ENCODE measurements at places on chromosomes 1 and 21. TPM values are rescaled to one million over a fixed set of nuclear protein-coding genes. Genes with fewer than 3 reads are reported as not detected.

The CYP4A22 gene
- total RNA-seq = not detected

The INSRR gene
- 0.54 TPM for total RNA-seq

The MASP2 gene
- total RNA-seq = not detected

The KRTAP11-1 gene
- not detected for total RNA-seq

The DENND2D gene
- 201 TPM for total RNA-seq

The PDC gene
- total RNA-seq = not detected

The KRTAP12-1 gene
- not detected for total RNA-seq

The PLA2G2F gene
- not detected for total RNA-seq

The CD1E gene
- total RNA-seq = not detected

The GPR161 gene
- 0.16 TPM for total RNA-seq

The GNAT2 gene
- total RNA-seq = 0.81 TPM

The CYYR1 gene
- not detected for total RNA-seq

The TDRD5 gene
- total RNA-seq = not detected

The FMN2 gene
- total RNA-seq = not detected

The OR2W3 gene
- not detected for total RNA-seq

The MED8 gene
- total RNA-seq = 33.5 TPM

The GABRD gene
- total RNA-seq = not detected

The SPRR4 gene
- total RNA-seq = not detected

The TMEM269 gene
- total RNA-seq = 0.22 TPM

The TMEM63A gene
- 51.4 TPM for total RNA-seq

The S100A5 gene
- 1.2 TPM for total RNA-seq

The GBP4 gene
- 34.2 TPM for total RNA-seq

The GRHL3 gene
- total RNA-seq = not detected

The PCBP3 gene
- total RNA-seq = 1.9 TPM

The OR2AK2 gene
- total RNA-seq = not detected

The KLHDC7A gene
- total RNA-seq = not detected

The TINAGL1 gene
- not detected for total RNA-seq

The NEGR1 gene
- not detected for total RNA-seq

The C8B gene
- total RNA-seq = not detected

The GSTM5 gene
- 0.49 TPM for total RNA-seq

The LIN28A gene
- total RNA-seq = not detected

The ACTN2 gene
- 0.18 TPM for total RNA-seq

The CYP4Z1 gene
- total RNA-seq = not detected

The DNAJC6 gene
- total RNA-seq = 2.2 TPM

The SEMA4A gene
- total RNA-seq = 24.7 TPM

The AMY1C gene
- total RNA-seq = not detected

The BEST4 gene
- total RNA-seq = 0.87 TPM

The PAQR7 gene
- 6.8 TPM for total RNA-seq

The OR2T33 gene
- total RNA-seq = not detected

The DISP3 gene
- total RNA-seq = 0.65 TPM

The PWP2 gene
- 9.3 TPM for total RNA-seq

The CRYZ gene
- 7.5 TPM for total RNA-seq

The AK5 gene
- 4.6 TPM for total RNA-seq

The RBM11 gene
- 2.3 TPM for total RNA-seq

The GPR52 gene
- total RNA-seq = 0.58 TPM

The SH2D5 gene
- total RNA-seq = 1.6 TPM

The SLC22A15 gene
- 0.25 TPM for total RNA-seq

The FMO5 gene
- total RNA-seq = not detected

The CCDC27 gene
- not detected for total RNA-seq

The DTL gene
- 95.9 TPM for total RNA-seq

The MYCL gene
- 0.13 TPM for total RNA-seq

The CLCA1 gene
- not detected for total RNA-seq

The STUM gene
- not detected for total RNA-seq

The PTPRF gene
- total RNA-seq = 4.5 TPM

The GOLT1A gene
- total RNA-seq = not detected

The MTARC1 gene
- total RNA-seq = not detected

The DNASE2B gene
- total RNA-seq = not detected

The LCE3A gene
- total RNA-seq = not detected

The ETV3L gene
- not detected for total RNA-seq

The FYB2 gene
- not detected for total RNA-seq
